ENCODE measurements at places on chromosomes 13 and 19. TPM values are rescaled to one million over a fixed set of nuclear protein-coding genes. Genes with fewer than 3 reads are reported as not detected.

DNA sequence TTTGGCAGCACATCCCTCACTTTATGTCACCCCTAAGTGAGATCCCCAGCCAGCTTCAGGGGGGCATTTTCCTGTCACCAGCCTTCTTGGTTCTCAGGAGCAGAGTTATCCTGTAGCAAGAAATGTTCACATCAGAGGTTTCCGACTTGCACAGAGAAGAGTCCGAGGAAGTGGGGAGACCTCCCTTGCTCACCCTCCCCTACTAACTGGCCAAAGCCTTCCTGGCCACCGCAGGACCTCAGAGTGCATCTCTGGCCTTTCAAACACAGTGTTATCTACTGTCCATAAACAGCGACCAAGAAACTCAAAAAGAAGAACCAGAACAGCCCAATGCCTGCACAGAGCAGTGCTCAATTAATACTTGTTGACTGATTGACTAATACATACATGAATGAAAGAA is 134.4 kb downstream of the USP12 start:
- no peak for DNase-seq
- H3K4me1 ChIP-seq: no peaks in the 10 kb centered on the region
- no peaks in the 10 kb centered on the region for H3K27me3 ChIP-seq
- no peak overlapping the region for H3K27ac ChIP-seq
- H3K4me3 ChIP-seq: no peak overlapping the region

DNA sequence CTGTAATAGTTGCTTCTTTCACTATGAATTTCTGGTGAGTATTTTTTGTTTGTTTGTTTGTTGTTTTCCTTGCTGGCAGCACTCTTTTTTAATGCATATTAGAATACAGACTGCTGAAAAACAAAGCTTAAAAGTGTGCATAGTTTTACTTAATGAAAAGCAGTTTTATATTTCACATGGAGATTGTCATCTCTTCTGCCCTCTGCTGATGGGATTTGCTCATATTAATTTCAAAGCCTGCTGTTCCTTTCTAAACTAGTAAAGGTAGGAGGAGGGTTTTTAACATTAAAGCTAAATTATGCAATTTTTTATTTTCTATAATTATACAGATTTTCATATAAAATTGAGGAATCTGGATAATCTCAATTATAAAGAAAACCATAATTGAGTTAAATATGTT is 692.6 kb upstream of the SLITRK1 start:
- H3K4me1 ChIP-seq: no peaks in the 10 kb centered on the region
- H3K4me3 ChIP-seq: no peak overlapping the region
- DNase-seq: no peak
- H3K36me3 ChIP-seq: no peaks in the 10 kb centered on the region

- H3K4me1 ChIP-seq: no peaks in the 10 kb centered on the region
- DNase-seq: no peak
- H3K4me3 ChIP-seq: no peak overlapping the region
Measured at GRCh38 chr13:26067601-26068000, 15.8 kb upstream of the SHISA2 start.

The ZNF548 gene
- 19.2 TPM for total RNA-seq

The AMH gene
- 7.4 TPM for total RNA-seq

Data from CD8-positive, alpha-beta memory T cell (primary cell).